Aorta (tissue), 5 donors: ENCODE measurements at places on chromosomes 3 and 15. TPM values are rescaled to one million over a fixed set of nuclear protein-coding genes. Genes with fewer than 3 reads are reported as not detected.
A peak's percentile ranks its signal among the peaks of the same experiment; 100 is the strongest.

The ADCY5 gene
- 72.7 TPM for total RNA-seq

The PP2D1 gene
- not detected for total RNA-seq

The ROPN1 gene
- not detected for total RNA-seq

DNA sequence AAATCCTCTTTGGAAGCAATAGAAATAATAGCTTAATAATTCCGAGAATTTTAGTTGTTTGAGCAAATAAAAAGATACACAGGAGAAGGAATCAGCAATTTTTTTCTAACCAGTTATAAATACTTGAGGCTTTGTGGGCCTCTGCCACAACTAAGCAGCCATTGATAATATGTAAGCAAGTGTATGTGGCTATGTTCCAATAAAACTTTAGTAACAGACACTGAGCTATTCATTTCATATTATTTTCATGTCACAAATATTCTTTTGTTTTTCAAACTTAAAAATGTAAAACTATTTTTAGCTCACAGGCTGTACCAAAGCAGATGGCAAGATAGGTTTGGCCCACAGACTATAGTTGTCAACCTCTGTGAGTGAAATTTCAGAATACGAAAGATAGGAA is 85.7 kb downstream of the MSL2 start:
- no peak overlapping the region for H3K4me3 ChIP-seq
- no peaks in the 10 kb centered on the region for H3K27me3 ChIP-seq
- H3K27ac ChIP-seq = no peak overlapping the region
- no peaks in the 10 kb centered on the region for H3K4me1 ChIP-seq
- DNase-seq = no peak

DNA sequence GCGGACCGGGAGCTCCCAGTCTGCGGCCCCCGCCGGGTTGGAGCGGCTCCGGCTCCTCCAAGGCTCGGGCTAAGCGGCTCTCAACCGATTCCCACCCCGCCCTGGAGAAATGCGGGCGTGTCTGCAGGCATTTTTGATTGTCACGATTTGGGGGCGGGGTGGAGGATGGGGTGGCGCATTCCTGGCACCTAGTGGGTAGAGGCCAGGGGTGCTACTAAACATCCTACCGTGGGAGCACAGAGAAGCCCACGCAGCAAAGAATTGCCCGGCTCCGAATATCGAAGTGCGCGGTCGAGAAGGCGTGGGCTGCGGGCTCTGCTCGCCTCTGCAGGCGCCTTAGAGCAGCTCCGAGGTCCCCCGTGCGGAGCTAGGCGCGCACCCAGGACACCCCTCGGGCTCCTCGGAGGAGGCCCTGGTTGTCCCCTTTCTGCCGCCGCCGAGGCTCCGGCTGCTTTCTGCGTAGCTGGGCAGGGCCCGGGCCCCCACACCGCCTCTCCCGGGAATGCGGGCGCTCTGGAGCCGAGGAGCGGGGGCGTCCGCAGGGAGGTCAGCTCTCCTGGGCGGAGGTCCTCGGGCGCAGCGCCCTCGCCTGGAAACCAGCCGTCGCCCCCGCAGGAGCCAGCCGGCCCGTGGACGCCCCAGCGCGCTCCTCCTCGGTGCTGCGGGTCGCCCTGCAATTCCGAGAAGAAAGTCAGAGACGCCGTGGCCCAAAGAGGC is 16.5 kb upstream of the LAMP3 start:
- no peaks in the 10 kb centered on the region for H3K4me1 ChIP-seq
- no peaks in the 10 kb centered on the region for H3K27me3 ChIP-seq
- peak; percentile 60 for DNase-seq
- H3K36me3 ChIP-seq = no peaks in the 10 kb centered on the region

GRCh38 chr3:127821394-127821793 is 921 bp downstream of the MGLL start:
- no peaks in the 10 kb centered on the region for H3K36me3 ChIP-seq
- H3K27ac ChIP-seq = no peak overlapping the region
- peaks cover 3% of the 10 kb centered on the region for H3K4me1 ChIP-seq
- no peak overlapping the region for H3K4me3 ChIP-seq
- no peaks in the 10 kb centered on the region for H3K27me3 ChIP-seq

GRCh38 chr3:177652556-177653291 is 455.4 kb upstream of the TBL1XR1 start:
- no peak for DNase-seq
- no peak overlapping the region for H3K27ac ChIP-seq
- no peaks in the 10 kb centered on the region for H3K36me3 ChIP-seq
- H3K4me1 ChIP-seq = peaks cover 3% of the 10 kb centered on the region

DNA sequence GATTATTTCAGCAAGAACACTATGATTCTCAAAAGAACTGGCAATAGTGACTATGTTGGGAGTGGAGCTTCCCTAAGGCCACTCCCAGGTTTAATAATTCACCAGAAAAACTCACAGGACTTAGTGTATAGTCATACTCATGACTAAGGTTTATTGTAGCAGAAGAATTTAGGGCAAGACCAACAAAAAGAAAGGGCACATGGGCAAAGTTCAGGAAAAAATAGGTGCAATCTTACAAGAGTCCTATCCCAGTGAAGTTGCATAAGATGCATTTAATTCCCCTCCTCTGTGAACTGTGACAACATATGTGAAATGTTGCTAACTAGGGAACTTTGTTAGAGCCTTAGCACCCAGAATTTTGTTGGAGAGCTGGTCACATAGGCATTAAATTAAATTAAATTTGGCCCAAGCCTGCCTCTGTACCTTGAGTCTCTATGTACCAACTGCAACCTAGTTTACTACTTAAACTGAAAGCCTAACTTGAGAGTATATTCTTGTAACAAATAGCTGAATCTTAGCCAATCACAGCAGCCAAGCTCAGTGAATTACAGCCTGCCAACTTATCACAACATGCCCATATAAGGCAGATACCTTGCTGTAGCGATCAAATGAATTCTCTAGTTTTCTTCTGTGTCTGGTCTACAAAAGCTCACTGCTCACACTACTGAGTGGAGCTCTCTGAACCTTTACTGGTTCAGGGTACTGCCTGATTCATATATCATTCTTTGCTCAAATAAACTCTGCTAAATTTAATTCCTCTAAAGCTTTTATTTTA is 386.2 kb upstream of the ARHGEF26 start:
- no peak overlapping the region for H3K4me3 ChIP-seq
- H3K27ac ChIP-seq = no peak overlapping the region
- peaks cover 4% of the 10 kb centered on the region for H3K4me1 ChIP-seq
- no peaks in the 10 kb centered on the region for H3K27me3 ChIP-seq

GRCh38 chr15:83094583-83094982 is 12.9 kb upstream of the TM6SF1 start:
- no peak for DNase-seq
- H3K27me3 ChIP-seq = no peaks in the 10 kb centered on the region
- H3K4me1 ChIP-seq = no peaks in the 10 kb centered on the region

- no peaks in the 10 kb centered on the region for H3K27me3 ChIP-seq
- no peak for DNase-seq
- H3K36me3 ChIP-seq = no peaks in the 10 kb centered on the region
- H3K4me1 ChIP-seq = no peaks in the 10 kb centered on the region
- no peak overlapping the region for H3K4me3 ChIP-seq
Measured at GRCh38 chr3:55431041-55431440, 56.1 kb downstream of the WNT5A start.

DNA sequence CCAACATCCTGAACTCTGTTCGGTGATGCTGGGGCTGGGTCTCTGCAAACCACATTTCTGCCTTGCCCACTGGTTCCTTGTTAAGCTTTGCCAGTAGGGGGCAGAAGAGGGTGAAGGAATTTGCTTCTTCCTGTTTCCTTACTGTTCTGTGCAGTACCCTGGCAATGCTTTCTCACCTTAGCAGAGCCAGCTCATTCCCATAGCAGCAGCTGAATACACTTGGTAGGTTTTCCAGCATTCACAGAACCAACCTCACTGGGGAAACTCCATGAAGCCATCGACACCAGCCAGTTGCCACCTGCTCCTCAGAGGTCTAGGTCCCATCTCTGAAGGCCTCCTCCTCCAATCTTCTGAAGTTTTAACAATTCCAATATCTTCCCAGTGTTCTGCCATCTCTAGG is 308.4 kb downstream of the PDCD6IP start:
- no peak for DNase-seq
- no peak overlapping the region for H3K27ac ChIP-seq
- no peak overlapping the region for H3K4me3 ChIP-seq
- H3K4me1 ChIP-seq = no peaks in the 10 kb centered on the region
- no peaks in the 10 kb centered on the region for H3K36me3 ChIP-seq
- H3K27me3 ChIP-seq = no peaks in the 10 kb centered on the region

GRCh38 chr15:31145271-31145911 is 43.9 kb upstream of the TRPM1 start:
- H3K36me3 ChIP-seq = no peaks in the 10 kb centered on the region
- no peak overlapping the region for H3K4me3 ChIP-seq
- no peak for DNase-seq
- H3K4me1 ChIP-seq = no peaks in the 10 kb centered on the region
- no peak overlapping the region for H3K27ac ChIP-seq
